Posterior cingulate gyrus (tissue), 11 donors: ENCODE measurements at places on chromosomes 13 and 19.

DNA sequence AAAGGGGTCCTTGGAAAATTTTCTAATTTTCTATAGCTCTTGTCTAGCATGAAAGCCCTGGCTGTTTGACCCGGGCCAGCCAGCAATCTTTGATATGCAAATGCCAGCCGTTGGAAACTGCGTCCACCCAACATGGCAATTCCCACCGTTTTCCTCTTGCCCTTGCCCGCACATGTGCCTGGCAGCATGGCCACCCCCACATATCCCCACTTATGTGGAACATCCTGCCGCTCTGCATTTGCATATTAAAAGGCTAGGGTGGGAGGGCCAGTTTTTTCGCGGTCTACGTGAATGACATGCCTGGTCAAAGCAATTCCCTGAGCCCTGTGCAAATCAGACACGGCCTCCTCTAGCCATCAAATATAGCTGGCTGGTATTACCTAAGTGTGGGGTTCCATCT, 110.3 kb upstream of the TDRD3 start:
- DNase-seq: no peak

GRCh38 chr13:36921631-36922301, 1.7 kb upstream of the SMAD9 start:
- DNase-seq: no peak

DNA sequence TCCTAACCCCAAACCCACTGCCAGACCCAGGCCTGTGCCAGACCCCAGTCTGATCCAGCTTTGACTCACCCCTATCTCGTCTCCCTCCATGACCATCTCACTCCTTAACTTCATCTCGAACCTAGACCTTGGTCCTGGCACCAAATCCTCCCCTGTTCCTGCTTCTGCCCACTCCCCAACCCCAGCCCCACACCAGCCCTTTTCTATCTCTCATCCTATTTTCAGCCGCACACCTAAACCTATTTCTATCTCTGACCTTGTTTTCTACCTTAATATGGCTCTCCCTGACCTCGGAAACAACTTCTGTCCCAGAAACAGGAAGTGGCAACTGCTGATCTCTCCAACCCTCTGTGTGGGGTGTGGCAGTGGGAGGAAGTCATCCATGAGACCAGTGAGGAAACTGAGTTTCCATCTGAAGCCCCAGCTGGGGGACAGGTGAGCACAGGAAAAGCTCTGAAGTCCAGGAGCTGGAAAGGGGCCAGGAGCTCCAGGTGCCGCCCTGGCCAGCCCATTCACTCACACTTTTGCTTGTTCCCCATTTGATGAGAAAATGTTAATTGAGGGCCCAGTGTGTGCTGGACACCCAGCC, 13.7 kb downstream of the PTH2 start:
- DNase-seq: no peak

GRCh38 chr19:33402421-33403220, 29.1 kb downstream of the CEBPG start:
- DNase-seq: peak; percentile 75

DNA sequence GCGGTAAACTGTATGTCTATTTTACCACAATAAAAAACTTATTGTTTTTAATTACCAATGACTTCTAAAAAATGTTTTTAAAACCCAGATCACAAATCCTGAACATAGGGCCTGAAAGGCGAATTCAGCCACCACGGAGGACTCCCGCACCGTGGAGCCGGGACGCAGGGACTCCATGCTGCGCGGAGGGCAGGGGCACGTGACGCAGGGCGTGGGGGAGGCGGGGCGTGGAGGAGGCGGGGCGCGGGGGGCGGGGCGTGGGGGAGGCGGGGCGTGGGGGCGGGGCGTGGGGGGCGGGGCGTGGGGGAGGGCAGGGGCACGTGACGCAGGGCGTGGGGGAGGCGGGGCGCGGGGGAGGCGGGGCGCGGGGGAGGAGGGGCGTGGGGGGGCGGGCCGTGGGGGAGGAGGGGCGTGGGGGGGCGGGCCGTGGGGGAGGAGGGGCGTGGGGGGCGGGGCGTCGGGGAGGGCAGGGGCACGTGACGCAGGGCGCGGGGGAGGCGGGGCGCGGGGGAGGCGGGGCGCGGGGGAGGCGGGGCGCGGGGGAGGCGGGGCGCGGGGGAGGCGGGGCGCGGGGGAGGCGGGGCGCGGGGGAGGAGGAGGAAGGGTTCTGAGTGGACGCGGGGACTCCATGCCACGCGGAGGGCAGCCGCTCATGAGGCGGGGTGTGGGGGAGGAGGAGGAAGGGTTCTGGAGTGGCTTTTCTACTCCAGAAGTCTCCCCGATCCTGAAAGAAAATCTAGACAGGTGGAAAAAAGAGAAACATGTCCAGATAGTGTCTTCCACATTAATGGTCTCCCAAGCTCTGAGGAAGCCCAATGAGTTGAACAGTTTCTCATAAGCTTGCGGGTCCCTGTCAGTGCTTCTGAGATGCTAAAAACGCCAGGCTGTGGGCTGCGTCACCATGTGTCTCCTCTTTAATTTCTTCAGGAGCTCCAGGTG, 4.4 kb upstream of the PROZ start:
- DNase-seq: peak; percentile 78

DNA sequence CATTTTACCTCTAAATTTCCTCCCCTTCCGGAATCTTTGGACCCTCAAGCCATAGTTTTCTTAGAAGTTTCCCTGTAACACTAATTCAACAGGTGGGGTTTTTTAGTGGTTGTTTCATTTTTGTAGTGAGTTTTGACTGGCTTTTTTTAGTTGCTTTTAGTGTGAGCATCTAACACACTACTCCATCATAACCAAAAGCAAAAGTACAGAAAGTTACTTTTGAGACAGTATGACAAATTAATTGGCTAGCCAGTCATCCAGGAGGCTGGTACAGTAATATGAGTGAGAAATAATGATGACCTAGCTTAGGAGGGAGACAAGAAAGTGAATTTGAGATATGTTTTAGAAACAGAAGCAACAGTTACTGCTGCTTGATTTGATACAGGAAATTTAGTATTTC, 71.5 kb downstream of the DNAJC15 start:
- DNase-seq: no peak

DNA sequence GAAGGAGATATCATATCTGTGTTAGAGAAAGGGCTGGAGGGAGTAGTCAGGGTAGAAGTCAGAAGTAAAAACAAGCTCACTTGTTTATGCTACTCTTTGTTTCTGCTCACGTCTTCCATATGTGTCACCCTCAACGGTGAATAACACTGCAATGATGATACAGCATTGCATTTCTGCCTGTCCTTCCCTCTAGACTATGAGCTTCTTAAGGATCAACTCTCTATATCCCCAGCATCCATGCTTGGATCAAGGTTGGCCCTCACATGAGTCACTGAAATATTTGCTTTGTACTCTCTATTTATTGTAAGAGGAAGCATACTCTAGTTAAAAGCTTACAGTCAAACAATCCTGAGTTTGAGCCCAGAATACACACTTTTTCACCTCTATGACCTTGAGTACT, 406.0 kb downstream of the RFC3 start:
- DNase-seq: no peak

DNA sequence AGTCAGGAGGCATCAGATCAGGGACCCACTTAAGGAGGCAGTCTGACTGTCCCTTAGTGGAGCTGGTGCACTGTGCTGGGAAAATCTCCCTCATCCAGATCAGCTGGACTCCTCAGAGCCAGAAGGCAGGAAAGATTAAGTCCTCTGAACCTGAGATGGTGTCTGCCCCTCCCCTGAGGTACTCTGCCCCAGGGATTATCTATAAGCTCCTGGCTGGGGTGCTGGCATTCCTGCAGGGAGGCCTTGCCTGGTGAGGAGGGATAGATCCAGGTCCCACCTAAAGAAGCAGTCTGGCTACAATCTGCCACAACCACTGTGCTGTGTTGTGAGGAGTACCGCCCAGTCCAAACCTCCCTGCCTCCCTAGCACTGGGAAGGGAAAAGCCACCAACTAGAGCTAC, 81.2 kb downstream of the NHLRC3 start:
- DNase-seq: no peak

DNA sequence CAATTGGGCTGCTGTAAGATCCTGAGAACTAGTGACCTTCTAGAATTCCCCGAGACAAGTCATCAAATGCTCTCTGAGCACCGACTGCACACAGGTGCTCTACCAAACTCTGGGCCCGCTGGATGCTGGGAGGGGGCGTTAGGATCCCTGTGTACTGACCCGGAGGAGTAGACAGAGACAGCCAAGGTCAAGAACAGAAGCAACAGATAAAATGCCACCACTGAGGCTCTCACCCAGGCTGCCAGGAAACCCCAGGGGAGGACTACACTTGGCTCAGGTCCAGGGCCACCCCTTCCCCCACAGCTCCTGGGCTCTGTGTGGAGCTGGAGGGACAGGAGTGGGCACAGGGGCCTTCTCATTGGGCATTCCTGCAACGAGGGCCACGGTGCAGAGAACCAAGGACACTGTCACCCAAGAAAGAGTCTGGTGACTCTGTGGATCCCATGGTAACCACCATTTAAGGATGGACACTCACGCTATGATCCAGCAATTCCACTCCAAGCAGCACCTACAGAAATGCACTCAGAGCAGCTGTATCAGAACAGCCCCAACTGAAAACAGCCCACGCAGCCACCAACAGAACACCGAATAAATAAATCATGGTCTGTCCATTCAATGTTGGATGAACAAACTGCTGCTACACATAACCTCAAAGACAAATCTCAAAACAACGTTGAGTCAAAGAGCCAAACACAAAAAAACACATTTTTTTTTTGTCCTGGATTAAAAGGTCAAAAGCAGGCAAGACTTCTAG, 16.8 kb upstream of the SLC35E1 start:
- DNase-seq: no peak

GRCh38 chr19:39106194-39106593, 19.4 kb upstream of the PAK4 start:
- DNase-seq: no peak

GRCh38 chr13:84399320-84400085, 517.2 kb upstream of the SLITRK1 start:
- no peak for DNase-seq

GRCh38 chr19:929203-929890, 3.5 kb downstream of the ARID3A start:
- DNase-seq: no peak

DNA sequence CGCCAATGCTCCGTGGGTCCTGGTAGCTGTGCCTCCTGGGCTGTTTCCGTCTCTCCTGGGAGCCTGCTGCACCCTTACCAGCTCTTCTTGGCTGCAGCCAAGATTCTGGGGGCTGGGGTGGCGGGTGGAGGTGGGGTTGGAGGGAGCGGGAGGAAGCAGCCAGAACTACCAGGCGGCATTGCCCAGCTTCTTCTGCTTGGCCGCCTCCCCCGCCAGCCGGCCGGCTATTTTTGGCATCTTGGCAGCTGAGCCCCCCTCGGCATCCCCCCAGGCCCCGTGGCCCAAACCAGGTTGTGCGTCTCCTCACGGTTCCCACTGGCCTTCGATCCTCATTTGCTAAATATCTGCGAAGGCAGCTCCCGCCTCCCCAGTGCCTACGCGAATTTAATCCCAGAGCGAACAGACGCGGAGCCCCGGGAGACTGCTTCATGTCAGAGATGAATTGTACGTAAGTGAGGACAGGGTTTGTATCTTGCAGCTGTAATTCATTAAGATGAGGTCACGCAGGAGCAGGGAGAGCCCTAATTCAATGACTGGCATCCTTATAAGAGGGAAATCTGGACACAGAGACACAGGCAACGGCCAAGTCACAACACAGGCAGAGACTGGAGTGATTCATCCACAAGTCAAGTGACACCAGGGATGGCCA, 12.8 kb upstream of the PEAK3 start:
- no peak for DNase-seq

GRCh38 chr19:49414256-49414655, 9.0 kb downstream of the PTH2 start:
- no peak for DNase-seq

DNA sequence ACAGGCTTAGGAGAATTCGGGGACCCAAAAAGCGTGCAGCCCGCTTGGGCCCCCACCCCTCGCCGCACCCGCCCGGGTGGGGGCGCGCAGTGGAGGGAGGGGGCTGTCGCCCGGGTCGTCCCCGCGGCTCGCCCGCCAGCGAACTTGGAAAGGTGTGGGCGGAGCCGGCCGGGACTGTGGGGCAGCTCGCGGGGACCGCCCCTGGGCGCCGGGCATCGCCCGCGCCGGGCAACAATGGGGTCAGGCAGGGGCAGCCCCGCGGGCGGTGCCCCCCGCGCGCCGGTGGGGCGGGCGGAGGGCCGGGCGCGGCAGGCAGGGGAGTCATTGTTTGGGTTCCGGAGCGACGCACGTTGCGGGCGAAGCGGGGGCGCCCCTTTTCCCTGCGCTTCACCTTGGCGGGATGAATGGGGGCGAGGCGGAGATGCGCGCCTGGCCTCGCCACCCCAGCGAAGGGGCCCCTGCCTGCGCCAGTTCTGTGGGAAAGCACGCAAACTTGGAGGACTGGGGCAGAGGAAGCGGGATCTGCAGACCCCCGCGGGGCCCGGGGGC, 647 bp upstream of the KLF12 start:
- no peak for DNase-seq

DNA sequence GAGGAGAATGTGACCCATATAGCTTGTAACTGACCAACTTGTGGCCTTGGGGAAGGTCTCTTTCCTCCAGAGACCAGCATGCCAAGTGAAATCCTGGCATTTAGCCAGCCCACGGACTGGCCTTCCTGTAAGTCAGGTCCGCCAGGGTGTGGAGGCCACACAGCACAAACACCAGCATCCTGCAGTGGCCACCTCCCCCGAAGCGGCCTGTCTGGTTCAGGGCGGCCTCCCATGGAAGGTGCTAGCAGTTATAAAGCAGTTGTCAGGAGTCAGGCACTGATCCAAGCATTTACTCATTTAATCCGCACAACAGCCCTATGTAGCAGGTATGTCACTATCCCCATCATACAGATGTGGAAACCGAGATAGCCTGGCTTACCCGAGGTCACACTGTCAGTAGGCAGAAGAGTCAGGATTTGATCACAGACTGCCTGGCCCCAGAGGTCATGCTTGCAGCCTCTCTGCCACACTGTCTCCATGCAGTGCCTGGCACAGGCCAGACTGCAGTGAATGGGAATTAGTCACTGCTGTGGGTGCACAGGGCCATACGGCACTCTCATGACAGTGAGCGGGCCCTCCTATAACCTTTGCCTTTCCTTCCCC, 36.7 kb downstream of the CAPN12 start:
- no peak for DNase-seq

DNA sequence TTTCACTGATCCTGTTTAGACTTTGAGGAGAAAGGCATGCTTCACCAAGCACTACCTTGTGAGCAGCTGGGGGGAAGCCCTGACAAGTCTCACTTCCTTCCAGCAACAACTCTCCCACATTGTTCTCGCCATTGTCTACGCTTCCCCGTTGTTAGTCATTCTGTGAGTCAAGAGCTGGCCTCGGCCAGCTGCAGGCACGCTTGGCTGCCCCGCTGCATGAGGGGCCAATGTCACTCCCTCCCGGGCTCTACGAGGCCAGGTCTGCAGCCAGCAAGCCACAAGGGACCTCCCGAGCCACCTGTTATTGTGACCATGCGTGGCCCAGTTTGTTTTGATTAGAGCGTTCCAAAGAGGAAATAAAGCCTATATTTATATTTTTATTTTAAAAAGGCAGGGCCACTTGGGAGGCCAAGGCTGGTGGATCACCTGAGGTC, 220.9 kb downstream of the FOXO1 start:
- no peak for DNase-seq

- DNase-seq: no peak
These were observed 27.7 kb upstream of the EPHX3 start for GRCh38 chr19:15259907-15260306.
